ENCODE measurements at places on chromosomes 2 and 18. TPM values are rescaled to one million over a fixed set of nuclear protein-coding genes. Genes with fewer than 3 reads are reported as not detected.
A peak's percentile ranks its signal among the peaks of the same experiment; 100 is the strongest.

Gene SLC11A1
- total RNA-seq = 0.19 TPM

Gene CTAGE1
- total RNA-seq = not detected

Gene CD8B2
- total RNA-seq = 1.1 TPM

Gene EFR3B
- total RNA-seq = 0.93 TPM

Gene FZD7
- 1.1 TPM for total RNA-seq

Gene CCT4
- 251 TPM for total RNA-seq

Gene SCN9A
- 0.12 TPM for total RNA-seq

DNA sequence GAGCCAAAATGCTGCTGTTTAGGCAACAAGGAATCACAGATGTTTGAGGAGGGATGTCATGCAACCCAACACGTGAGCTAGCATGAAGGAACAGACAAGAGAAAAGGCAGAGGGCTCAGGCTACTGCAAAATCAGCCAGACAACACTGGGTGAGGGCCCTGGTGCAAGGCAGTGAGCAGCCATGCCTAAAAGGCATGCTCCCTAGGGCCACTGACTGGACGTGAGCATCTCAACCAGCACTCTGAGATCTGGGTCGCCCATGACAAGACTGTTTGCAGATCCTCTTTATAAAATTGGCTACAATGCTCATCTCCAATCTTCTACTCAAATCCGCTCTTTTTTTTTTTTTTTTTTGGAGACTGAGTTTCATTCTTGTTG lies 49.1 kb downstream of the KIAA2012 start:
- H3K27me3 ChIP-seq = peaks cover 14% of the 10 kb centered on the region
- no peak overlapping the region for H3K4me3 ChIP-seq
- no peak for DNase-seq
- H3K27ac ChIP-seq = no peak overlapping the region
- H3K4me1 ChIP-seq = no peaks in the 10 kb centered on the region
- no peaks in the 10 kb centered on the region for H3K36me3 ChIP-seq

GRCh38 chr2:215949991-215950404 lies 63.4 kb downstream of the MREG start:
- H3K27me3 ChIP-seq = no peaks in the 10 kb centered on the region
- H3K36me3 ChIP-seq = peaks cover 2% of the 10 kb centered on the region
- no peak overlapping the region for H3K4me3 ChIP-seq

GRCh38 chr2:239324456-239324855 lies 76.4 kb downstream of the HDAC4 start:
- peaks cover 87% of the 10 kb centered on the region for H3K4me1 ChIP-seq
- no peak for DNase-seq
- H3K4me3 ChIP-seq = peak overlapping the region; percentile 33
- H3K27ac ChIP-seq = no peak overlapping the region
- H3K27me3 ChIP-seq = peaks cover 8% of the 10 kb centered on the region

GRCh38 chr2:64330281-64331113 lies 123.5 kb upstream of the LGALSL start:
- no peak overlapping the region for H3K27ac ChIP-seq
- peak overlapping the region; percentile 56 for H3K4me3 ChIP-seq
- peaks cover 10% of the 10 kb centered on the region for H3K27me3 ChIP-seq
- H3K4me1 ChIP-seq = peaks cover 50% of the 10 kb centered on the region
- DNase-seq = peak; percentile 80

- H3K36me3 ChIP-seq = peaks cover 6% of the 10 kb centered on the region
- H3K27ac ChIP-seq = no peak overlapping the region
- H3K27me3 ChIP-seq = no peaks in the 10 kb centered on the region
- H3K4me1 ChIP-seq = peaks cover 49% of the 10 kb centered on the region
Measured at GRCh38 chr2:55031505-55031904, 18.7 kb downstream of the RTN4 start.

DNA sequence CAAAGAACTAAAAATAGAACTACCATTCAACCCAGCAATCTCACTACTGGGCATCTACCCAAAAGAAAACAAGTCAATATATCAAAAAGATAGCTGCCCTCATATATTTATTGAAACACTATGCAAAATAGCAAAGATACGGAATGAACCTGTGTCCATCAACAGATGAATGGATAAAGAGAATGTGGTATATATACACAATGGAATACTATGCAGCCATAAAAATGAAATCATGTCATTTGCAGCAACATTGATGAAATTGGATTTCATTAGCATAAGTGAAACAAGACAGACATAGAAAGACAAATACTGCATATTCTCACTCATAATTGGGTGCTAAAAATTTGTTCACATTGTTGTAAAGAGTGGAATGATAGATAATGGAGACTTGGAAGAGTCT lies 16.2 kb upstream of the LDAH start:
- H3K4me3 ChIP-seq = no peak overlapping the region
- peaks cover 61% of the 10 kb centered on the region for H3K27me3 ChIP-seq
- H3K36me3 ChIP-seq = no peaks in the 10 kb centered on the region
- H3K4me1 ChIP-seq = no peaks in the 10 kb centered on the region

Measured in activated T-cell treated with anti-CD3 and anti-CD28 coated beads, Interleukin-2, amount 50 U/mL, for 72 hours (primary cell).